Activated T-cell treated with anti-CD3 and anti-CD28 coated beads for 48 hours (primary cell): ENCODE measurements at places on chromosomes 11 and 22.

DNA sequence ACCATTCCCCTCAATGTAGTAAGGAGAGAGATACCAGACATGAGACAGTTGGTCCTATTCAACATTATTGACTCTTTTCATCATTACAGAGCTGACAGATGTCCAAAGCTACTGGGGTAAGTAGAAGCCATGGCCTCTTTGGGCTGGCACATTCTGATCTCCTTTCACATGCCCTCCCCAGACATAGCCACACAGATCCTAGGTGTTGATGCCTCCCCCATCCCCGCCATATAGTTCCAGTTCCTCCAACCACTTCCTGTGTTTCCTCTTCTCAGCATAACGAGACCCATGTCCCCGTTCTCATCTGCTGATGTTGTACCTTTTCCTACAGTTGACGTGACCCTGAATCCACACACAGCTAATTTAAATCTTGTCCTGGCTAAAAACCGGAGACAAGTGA is 14.0 kb downstream of the TRIM6 start:
- DNase-seq, result no peak

DNA sequence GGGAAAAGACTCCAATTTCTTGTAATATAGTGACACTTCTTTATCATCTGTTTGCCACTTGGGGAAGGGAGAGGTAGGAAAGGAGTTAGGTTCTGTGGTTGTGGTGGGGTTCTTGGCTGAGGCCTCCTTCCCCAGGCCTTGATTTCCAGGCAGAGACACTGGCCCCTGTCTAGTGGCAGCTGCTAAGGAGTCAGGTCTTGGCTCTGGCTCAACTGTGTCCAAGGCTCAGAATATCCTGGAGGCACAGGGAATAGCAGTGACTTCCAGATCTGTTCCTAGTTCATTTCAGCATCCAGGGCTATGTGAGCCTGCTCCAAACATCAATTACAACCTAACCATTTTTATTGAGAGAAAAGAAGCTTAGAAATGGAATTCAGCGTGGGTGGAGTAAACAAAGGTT is 29.5 kb downstream of the PPFIBP2 start:
- no peak for DNase-seq

- DNase-seq, result no peak
Measured at GRCh38 chr11:116501728-116502127, 271.1 kb downstream of the BUD13 start.

DNA sequence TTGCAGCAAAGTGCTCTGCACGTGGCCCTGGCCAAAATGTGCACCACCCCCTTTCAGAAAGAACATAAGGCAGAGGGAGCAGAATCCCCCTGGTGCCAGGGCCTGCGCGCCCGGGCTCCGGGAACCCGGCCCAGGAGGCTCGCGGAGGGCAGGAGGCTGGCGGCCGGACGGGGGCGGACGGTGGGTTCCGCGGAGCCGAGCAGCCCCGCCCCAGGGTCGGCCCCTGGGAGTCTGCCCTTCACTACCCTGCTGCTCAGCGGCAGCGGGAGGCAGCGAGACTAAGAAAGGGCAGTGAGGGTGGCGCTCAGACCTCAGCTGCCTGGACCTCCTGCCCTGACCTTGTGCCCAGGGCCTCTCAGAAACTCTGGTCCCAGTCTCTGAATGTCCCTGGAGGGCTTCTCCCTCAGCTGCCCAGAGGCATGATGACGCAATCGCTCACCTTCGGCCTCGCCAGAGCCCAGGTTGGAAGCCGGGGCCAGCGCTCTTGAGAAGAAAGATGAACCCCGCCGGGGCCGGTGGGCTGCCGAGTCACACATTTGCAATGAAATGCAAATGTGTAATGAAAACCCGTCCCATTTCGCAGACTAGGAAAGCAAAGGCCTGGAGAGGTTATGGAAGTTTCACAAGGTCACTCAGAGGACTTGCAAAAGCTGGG is 1.1 kb upstream of the CLMP start:
- no peak for DNase-seq

- no peak for DNase-seq
Measured at GRCh38 chr11:1669546-1670218, 27.3 kb upstream of the KRTAP5-6 start.

- DNase-seq, result no peak
Measured at GRCh38 chr11:108063410-108063809, 54.7 kb downstream of the CUL5 start.

GRCh38 chr22:35306350-35306967 is 6.8 kb downstream of the TOM1 start:
- no peak for DNase-seq

DNA sequence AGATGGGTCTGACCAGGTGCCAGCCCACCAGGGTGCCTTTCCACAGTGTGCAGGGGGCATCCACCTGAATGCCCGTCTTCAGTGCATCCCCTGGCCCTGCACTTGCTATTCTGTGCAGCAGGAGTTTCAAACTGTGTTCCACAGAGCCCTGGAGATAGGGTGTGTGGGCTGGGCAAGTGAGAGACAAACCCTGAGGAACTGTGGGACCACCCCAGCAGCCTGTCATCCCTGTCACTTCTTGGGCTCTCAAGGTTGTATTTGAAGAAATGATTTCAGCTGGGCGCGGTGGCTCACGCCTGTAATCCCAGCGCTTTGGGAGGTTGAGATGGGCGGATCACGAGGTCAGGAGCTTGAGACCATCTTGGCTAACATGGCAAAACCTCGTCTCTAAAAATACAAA is 6.4 kb upstream of the DGAT2 start:
- DNase-seq, result no peak
